ENCODE measurements at places on chromosomes 7 and 10.

- DNase-seq = no peak
Measured at GRCh38 chr7:50300336-50300735, 4.2 kb upstream of the IKZF1 start.

GRCh38 chr10:16656895-16657294, 135.2 kb upstream of the C1QL3 start:
- no peak for DNase-seq

- no peak for DNase-seq
Measured at GRCh38 chr10:84879991-84880390, 551.6 kb downstream of the CCSER2 start.

DNA sequence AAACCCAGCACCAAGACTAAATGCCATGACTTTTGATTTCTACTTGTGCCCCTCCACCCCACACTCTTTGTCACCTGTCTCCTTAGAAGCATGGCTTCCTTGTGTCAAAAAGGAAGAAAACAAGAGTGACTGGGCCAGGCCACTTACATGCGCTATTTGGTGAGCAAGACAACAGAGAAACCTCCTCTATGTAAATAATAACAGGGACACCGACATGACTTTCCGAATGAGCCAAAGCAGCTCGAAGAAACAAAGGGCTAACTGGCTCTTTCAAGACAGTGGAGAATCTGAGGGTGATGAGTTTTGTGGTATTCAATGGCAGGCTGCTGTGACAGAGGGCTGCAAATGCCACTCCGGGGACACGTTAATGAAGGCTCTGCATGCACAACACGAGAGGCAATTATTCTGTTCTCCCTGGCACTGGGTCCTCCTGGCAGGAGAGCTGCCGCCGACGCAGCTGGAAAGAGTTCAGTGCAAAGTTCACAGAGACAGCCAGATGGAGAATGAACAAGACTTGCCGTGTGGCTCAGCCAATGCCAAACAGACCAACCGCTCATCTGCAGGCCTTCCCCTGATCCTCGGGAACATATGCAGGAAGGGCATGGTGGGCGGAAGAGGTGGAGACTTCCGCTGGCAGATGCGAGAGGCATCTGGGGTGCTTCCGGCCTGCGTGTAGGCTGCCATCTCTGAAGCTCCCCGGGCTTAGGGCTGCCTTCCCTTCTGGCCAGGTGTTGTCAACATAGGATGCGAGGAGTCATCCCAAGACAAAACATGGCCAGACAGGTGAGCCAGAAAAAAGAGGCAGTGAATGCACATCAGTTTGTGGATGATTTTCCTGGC, 59.1 kb upstream of the SMNDC1 start:
- DNase-seq = peak; percentile 21

DNA sequence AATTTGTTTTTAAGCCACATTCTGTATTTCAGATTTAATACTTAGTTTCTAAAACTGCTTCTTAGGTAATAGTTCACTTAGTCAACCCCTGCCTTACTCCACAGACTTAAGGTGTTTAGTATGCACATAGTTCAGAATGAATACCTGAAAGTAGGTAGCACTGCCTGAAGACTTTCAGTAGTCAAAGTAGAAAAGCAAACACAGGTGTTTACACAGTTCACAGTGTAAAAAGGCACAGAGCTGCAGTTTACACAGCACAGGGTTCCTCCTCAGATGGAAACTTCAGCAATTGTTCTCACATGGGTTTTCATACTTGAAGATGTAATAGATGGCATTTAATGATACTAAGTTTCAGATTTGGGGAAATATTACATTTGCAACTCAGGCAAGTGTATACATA, 3.1 kb upstream of the PKD1L1 start:
- no peak for DNase-seq

DNA sequence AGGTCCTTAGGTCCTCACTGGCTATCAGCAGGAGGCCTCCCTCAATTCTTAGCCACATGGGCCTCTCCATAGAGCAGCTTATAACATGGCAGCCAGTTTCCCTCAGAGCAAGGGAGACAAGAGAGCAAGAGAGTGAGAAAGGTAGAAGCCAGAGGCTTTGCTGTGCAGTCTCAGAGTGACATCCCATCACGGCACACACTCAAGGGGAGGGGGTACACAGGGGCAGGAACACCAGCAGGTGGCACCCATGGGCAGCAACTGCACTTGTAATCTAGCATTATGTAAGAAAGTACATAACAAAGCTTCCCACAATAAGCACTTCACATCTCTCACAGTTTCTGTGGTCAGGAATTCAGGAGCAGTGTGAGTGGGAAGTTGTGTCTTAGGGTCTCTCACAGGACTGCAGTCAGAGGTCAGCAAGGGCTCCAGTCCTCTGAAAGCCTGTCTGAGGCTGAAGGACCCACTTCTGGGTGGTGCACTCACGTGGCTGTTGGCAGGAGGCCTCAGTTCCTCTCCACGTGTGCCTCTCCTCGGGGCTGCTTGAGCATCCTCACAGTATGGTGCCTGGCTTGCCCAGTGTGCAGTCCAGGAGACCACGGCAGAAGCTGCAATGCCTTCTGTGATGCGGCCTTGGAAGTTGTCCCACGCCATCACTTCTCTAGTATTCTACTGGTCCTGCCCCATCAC, 159.4 kb downstream of the OAT start:
- no peak for DNase-seq

DNA sequence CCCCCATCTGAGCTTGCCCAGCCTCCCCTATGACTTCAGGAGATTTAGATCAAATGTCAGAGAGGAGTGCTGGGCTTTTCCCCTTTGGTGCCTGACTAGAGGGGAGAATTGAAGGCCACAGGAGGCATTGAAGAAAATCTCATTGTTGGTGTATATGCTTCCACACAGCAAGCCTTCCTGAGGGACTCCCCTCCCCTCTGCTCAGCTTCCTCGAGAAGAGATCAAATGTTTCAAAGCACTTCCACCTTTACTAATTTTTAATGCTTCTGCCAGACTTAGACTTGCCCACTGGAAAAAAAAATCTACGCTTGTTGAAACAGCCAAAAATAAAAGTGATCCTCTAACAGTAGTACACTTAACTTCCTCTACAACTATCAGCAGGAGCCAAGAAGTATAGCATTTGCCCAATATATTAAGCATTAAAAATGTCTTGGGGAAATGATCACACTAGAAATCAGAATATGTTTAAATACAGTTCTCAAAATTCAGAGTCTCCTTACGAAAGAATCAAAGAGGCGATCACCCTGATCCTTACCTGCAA, 79.3 kb downstream of the FZD1 start:
- no peak for DNase-seq

- no peak for DNase-seq
Measured at GRCh38 chr7:139594090-139594489, 70.6 kb downstream of the CLEC2L start.

GRCh38 chr10:114068054-114068707, 24.5 kb downstream of the ADRB1 start:
- DNase-seq = no peak

- no peak for DNase-seq
Measured at GRCh38 chr10:63585041-63585440, 63.8 kb downstream of the REEP3 start.

DNA sequence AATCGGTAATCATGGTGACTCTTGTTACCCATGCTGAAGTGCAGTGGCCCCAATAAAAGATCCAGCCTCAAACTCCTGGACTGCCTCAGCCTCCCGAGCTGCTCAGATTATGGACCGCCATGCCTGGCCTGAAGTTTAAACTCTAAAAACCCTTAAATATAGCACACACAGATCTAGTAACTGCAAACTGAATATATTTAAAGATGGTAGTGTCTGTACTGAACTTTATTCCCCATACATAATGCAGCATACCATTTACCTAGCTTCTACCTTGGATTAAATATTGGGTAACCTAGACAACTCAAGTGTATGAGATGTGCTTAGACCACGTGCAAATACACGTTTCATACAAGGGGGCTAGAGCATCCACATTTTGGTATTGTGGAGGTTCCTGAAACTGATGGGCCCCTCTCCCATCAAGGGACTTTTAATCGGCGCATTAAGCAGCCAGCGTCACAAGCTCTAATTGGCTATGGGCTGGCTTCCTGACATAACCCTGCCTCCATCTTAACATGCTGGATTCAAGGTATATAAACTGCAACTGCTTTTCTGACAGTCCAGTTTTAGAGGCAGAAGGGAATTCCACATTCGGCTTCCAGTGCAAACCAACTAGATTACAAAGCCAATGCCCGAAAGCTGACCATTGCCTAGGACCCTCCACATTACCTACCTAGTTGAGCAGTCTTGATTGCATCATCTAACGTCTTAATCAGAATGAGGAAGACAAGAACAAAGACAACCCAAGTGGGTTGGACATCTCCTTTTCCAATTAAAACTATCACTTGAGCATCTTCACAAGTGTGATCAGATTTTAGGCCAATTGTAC, 13.0 kb downstream of the HNRNPA2B1 start:
- DNase-seq = no peak

DNA sequence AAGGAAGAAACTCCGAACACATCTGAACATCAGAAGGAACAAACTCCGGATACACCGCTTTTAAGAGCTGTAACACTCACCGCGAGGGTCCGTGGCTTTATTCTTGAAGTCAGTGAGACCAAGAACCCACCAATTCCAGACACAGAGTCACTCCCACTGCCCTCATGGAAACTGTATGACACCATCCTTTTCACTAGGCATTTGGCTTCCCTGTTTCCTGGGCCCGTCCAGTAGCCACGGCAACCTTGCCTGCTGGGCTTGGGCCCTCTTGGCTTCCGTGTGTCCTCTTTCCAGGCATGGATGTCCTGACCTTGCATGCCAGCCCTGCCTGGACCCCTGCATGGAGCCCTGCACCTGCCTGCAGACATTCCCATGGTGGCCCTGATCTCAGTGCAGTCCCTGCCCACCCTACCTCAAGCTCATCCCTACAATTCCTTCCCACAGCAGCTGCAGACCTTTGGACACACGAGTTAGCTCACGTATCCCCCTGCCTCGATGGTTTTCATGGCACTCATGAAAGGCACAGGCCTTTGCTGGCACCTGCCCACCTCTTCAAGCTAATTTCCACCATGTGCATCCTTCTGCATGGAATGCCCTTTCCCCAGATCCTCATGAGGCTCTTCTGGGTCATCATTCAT, 6.7 kb downstream of the SH2D4B start:
- DNase-seq = no peak

DNA sequence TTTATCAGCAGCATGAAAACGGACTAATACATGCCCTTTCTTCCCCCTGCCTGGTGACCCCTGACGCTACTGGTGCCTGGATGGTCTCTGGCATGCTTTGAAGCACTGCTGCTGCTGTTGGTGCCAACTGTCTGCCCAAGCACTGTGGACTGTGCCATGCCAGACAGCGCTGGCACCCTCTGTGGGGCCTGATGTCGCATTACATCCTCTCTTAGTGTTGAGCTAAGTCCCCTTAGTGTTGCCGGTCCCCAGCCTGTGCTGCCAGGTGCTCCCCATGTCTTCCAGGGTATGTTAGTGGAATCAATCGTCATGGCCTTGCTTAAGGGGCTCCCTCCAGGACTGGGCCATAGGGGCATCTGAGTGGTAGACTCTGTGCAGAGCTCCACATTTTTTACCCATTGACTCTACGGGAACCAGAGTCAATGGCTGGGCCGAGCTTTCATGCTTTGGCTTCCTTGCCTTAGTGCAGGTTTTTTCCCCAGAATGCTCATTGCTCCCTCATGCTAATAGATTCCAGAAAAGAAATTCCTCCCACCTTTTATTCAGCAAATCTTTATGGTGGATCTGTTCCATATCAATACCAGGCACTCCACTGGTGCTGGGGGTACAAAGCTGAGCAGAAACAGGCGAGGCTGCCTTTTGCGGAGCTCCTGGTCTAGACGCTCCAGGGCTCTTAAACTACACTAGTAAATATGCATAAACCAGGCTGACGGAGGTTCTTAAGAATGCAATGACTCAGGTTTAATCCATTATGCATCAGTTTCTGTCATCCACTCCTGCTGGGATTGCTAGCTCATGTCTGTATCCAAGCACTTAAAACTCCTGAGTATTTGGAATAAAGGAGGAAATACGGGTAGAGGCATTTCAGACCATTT, 21.8 kb upstream of the MRC1 start:
- DNase-seq = no peak

- DNase-seq = peak; percentile 38
Measured at GRCh38 chr10:110681023-110681681, 37.0 kb downstream of the RBM20 start.

GRCh38 chr7:44624318-44624717, 17.9 kb downstream of the OGDH start:
- no peak for DNase-seq

DNA sequence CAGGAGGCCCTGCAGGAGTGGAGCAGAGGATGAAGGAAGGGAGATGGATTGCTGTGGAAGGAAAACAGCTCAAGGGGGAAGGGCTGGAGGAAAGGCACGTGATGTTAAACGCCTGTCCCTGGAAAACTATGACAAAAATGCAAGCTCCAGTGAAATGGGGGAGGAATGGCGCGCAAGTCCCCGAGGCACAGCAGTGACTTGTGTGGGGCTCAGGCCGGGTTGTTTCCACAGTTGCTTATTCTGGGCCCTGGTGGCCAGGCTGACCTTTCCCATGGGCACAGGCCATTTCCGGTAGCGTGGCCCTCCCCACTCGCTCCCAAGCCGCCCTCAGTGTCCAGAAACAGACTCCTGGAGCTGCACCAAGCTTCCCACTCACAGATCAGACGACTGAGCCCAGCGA, 68.1 kb upstream of the PDGFA start:
- no peak for DNase-seq

DNA sequence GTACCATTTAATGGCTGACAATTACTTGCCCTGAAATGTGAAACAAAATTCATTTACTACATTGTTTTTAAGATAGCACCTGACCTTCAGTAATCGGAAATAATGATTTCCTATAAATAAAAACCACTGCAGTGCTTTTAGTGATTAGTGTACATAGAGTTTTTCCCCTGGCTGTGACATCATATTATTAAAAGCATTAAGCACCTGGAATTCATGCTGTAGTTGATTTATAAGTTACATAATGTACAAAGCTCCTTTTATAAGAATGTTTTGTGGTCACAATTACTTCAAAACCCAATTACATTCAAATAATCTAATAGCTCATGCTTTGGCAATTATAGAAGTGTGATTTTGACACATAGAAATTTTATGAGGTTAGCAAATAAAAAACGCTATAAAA, 44.3 kb upstream of the EIF4H start:
- DNase-seq = no peak

- no peak for DNase-seq
Measured at GRCh38 chr7:158447151-158447505, 140.5 kb downstream of the PTPRN2 start.

DNA sequence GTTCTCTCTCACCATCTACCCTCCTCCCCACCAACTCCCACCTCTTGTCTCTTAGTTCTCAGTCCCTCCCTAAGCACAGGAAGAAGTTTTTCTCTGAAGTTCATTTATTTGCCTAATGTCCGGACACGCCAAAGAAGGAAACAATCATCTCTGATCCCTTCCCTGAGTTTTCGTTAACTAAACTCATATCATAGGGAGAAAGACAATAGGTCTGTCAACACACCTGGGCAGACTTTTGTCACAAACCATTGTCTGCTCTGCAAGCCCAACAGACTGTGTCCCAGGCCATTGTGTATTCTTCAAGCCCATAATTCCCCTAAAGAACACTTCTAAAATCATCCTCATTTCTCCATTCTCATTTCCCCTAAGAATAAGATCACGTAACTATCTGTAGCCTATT, 691.0 kb upstream of the MBL2 start:
- DNase-seq = no peak

GRCh38 chr10:100364735-100365391, 17.8 kb downstream of the SCD start:
- DNase-seq = peak; percentile 30

GRCh38 chr10:31413325-31413724, 94.3 kb downstream of the ZEB1 start:
- DNase-seq = no peak

GRCh38 chr10:37972396-37972795, 4.1 kb downstream of the ZNF25 start:
- no peak for DNase-seq
